ENCODE measurements at places on chromosomes 3 and 15. TPM values are rescaled to one million over a fixed set of nuclear protein-coding genes. Genes with fewer than 3 reads are reported as not detected.

The P2RY1 gene
- 2.0 TPM for total RNA-seq

The ACKR4 gene
- 0.19 TPM for total RNA-seq

The LCTL gene
- total RNA-seq, result not detected

The CTXN2 gene
- not detected for total RNA-seq

The CGNL1 gene
- under 0.01 TPM for total RNA-seq

The TMEM108 gene
- total RNA-seq, result not detected

The PLCD1 gene
- total RNA-seq, result 19.9 TPM

The GOLGA6D gene
- total RNA-seq, result not detected

The CHRNA7 gene
- not detected for total RNA-seq

The IL5RA gene
- total RNA-seq, result not detected

The ELP6 gene
- 36.5 TPM for total RNA-seq

The CTSH gene
- 3.5 TPM for total RNA-seq

Data from hair follicular keratinocyte (primary cell).